ENCODE measurements at places on chromosomes 12 and 14.

GRCh38 chr12:4934407-4935035 is 24.8 kb downstream of the KCNA1 start:
- no peak for DNase-seq

DNA sequence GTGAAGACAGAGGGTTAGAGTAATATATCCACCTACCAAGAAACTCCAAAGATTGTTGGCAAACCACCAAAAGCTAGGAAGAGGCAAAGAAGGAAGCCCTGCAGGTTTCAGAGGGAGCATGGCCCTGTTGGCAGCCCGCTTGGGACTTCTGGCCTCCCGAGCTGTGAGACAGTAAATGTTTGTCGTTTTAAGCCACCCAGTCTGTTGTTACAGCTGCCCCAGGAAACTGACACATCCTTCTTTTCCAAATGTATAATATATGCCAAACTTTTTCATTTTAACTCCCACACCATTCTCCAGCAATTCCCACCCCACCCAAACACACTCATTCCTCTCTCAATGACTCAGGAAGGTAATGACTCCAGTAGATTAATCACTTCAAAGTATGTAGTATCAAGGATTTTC is 74.0 kb downstream of the RPS29 start:
- no peak for DNase-seq

- no peak for DNase-seq
Measured at GRCh38 chr14:71371711-71372396, 464.6 kb downstream of the PCNX1 start.

DNA sequence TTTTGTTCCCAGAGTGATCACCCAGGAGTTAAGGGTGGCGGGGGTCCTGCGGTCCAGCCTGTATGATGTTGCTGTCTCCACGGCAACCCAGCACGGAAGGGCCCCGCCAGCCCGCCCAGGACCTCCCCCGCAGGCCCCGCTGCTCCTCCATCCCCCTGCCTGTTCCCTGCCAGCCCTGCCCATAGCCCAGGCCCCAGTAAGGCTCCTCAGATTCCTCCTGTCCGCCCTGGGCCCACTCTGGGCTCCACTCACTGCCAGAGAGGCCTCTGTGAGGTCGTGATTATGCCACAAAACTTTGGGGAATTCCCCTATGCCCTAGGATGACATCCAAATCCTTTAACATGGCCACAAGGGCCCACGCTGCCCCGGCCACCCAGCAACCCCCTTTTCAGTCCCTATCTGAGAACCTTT is 20.8 kb downstream of the HSP90AA1 start:
- DNase-seq, result no peak

- no peak for DNase-seq
Measured at GRCh38 chr12:130496516-130497120, 158.9 kb downstream of the PIWIL1 start.

GRCh38 chr14:52917735-52918134 is 33.1 kb downstream of the FERMT2 start:
- DNase-seq, result no peak

- no peak for DNase-seq
Measured at GRCh38 chr12:118359541-118359915, 13.2 kb downstream of the TAOK3 start.

- DNase-seq, result no peak
Measured at GRCh38 chr14:76756371-76756750, 4.9 kb upstream of the VASH1 start.

- no peak for DNase-seq
Measured at GRCh38 chr12:18837025-18837424, 99.1 kb downstream of the CAPZA3 start.

DNA sequence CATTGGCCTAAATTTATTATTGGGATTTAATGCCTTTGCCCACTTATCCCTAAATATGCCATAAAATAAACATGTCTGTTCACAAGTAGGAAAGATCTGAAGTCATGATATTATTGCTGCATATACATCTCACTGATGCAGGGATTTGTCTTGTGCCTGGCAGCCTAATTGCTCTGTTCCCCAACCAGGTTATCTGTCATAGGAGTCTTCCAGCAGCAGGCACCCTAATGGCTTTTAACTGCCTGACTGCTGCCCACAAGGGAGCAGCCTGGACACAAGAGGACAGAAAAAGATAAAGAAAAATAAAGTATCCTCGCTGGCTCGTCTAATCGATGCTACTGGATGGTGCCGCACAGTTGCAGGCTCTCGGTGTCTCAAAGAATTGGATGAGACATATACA is 337.6 kb upstream of the FAR2 start:
- DNase-seq, result no peak

DNA sequence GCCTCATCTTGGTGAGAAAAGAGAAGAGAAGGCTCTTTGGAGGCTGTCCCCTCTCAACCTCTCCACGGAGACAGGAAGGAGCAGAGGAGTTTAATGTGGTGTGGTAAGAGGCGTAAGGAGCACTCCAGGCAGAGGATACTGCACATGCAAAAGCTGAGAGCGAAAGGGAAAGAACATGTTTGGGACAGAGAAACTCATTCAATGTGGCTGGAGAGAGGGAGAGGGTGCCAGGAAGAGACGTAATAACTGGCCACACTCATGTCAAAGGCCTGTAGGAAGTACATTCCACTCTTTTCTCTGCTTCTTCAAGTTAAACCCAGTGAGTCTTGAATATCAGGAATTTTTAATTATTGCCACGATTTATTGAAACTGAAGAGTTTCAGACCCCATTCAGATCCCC is 12.0 kb downstream of the VDR start:
- DNase-seq, result no peak

- no peak for DNase-seq
Measured at GRCh38 chr12:49813131-49813530, 15.1 kb downstream of the NCKAP5L start.

DNA sequence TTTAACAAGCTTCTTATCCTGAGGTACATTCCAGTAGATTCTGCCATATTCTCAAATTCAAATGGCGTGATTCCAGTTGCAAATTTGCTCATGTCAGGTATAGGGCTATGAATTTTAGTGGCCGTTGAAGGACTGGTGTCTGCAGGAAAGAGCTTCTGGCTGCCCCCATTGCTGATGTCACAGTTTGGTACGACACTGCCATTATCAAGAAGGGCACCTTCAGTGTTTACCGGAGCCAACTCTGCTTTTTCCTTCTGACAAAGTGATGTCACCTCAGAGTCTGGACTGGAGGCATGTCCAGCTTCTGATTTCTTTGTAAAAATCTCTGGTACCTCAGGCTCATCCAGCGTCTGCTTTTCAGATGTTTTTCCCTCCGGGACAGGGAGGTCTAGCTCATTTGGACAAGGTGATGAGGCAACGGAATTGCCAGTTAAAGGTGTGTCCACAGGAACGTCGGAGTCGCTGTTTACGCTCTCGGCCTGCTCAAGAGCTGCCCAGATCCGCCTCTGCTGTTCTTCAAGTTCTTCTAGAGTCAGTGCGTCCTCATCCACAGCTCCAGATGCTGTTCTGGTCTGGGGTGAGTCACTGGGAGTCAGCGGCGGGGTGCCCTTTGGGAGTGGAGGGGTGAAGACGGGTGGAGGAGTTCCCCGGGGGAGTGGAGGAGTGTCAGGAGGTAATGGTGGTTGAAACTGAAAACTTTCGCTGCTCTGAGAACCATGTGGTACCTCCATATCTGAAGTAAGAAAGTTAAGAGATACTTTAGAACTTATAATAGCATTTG is 27.0 kb downstream of the ZCCHC8 start:
- DNase-seq, result no peak

DNA sequence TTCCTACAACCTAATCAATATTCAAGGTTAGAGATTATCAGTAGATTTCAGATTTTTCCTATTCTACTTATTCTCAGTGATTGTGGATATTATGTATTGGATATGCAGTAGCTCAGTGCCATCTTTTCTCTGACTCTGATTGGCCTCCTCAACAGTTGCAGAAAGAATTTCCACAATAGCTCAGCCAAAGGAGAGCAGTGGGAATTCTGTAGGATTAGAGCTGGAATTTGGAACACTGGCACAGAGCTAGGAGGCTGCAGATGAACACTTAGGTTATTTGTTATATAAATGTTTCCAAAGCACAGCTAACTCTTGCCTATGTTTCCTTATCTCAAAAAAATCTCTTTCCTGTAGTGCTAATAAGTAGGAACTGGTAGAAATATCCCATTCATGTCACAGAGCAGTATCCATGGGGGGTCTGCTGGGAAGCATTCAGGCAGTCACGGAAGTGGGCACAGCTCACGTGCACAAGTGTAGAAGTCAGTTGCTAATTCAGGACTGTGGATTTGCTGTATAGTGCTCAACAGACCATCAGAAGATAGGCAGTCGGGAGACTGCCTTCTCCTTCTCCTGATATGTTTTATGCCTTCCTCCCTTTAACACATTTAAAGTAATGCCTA is 116.2 kb upstream of the TMEM260 start:
- no peak for DNase-seq

DNA sequence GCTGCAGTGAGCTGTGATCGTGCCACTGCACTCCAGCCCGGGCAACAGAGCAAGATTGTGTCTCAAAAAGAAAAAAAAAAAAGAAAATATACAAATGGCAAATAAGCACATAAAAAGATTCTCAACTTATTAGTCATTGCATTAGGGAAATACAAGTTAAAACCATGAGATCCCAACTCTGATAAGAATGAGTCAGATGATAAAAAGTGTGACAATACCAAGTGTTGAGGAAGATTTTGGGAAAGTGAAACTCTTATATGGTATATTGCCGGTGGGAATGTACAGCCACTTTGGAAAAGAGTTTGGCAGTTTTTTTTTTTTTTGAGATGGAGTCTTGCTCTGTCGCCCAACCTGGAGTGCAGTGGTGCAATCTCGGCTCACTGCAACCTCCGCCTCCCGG is 7.6 kb upstream of the PRPF40B start:
- no peak for DNase-seq

GRCh38 chr12:6372403-6373003 is 2.9 kb downstream of the SCNN1A start:
- no peak for DNase-seq

- DNase-seq, result no peak
Measured at GRCh38 chr14:81033698-81034240, 78.3 kb downstream of the TSHR start.

DNA sequence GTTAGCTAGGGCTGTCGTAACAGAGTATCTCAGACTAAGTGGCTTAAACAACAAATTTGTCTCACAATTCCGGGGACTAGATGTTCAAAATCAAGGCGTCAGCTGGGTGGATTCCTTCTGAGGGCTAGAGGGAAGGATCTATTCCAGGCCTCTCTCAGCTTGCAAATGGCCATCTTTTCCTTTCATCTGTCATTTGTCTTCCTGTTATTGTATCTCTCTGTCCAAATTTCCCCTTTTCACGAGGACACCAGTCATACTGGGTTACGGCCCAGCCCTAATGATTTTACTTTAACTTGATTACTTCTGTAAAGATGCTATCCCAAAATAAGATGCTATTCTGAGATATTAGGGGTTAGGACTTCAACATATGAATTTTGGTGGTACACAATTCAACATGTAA is 119.0 kb upstream of the CPSF6 start:
- DNase-seq, result no peak

DNA sequence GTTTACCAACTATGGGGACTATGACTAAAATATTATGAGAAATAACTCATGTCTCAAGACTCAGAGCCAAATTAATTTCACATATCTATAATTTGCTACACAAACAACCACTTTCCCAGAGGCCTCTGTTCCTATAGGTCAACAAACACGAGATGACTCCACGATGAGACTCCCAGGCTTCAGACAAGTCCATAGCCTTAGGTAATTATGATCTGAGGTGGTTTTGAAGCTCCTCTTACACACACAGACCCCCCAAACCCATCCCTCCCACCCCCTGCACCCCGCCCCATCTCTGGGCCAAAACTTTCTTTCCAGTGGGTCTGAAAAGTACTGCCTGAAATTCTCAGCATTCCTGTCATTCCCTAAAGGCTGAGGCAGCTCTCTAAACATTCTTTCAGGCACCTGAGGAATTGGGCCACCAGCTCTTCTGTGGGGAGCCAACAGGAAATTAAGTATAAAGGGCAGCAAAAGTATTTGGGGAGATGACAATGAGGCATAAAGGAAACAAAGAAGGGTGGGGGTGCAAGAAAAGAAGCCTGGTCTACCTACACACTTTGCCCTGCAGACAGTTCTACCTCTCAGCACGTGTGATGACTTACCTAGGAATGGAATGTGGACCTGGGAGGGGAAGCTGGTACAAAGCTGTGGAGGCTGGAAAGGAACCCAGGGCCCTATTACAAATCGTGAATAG is 143.6 kb downstream of the PAWR start:
- DNase-seq, result peak; percentile 29

- no peak for DNase-seq
Measured at GRCh38 chr14:77177702-77178101, 3.9 kb upstream of the TMEM63C start.

GRCh38 chr14:51884086-51884927 is 23.9 kb downstream of the GNG2 start:
- no peak for DNase-seq

- DNase-seq, result no peak
Measured at GRCh38 chr12:71665090-71665463, 976 bp downstream of the THAP2 start.

DNA sequence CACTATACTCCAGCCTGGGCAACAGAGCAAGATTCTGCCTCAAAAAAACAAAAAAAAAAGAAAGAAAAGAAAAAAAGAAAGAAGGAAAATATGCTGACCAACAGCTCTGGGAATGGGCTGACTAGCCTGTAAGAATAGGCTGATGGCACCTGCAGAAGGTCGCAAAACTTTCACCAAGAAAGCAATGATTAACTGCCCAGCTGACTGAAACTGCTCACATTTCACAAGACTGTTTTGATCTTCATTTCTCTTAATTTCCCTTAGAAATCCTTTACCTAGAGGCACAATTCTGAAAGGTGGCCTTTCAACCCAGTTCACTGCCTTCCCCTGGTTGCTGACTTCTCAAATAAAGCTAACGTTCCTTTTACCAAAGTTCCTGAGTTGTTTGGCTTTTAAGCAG is 12.4 kb downstream of the BEST3 start:
- DNase-seq, result no peak

GRCh38 chr14:84375235-84375634 is 1154.7 kb upstream of the FLRT2 start:
- no peak for DNase-seq

DNA sequence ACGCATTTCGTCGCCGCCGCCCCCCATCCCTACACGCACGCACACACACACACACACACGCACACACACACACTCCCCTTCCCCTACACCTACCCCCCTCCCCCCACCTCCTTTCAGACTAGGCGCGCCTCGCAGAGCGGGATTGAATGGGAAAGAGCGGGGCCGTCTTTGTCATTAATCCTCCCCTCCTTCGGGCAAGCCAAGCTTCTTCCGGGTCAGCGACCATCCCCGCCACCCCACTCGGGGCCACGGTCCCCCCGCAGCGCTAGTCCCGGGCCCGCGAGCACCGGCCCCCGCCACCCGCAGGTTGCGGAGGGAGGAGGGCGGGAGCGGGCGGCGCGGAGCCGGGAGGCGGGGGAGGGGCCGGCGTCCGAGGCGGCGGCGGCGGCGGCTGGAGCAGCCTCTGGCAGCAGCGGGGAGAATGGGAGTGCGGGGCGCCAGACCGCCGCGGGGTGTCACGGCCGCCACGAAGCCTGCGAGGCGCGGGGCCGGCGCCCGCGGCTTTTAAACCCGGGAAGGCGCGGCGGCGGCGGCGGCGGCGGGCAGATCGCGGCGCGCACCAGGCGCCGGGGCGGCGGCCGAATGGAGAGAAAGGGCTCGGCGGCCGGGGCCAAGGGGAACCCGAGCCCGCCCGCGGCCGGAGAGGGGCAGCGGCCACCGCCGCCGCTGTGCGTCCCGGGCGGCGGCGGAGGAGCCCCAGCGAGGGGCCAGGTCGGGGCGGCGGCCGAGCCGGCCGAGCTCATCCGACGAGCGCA is at the start of gene TTC9:
Gene TTC9, plus strand, starts transcription at position 369 of the 755 bp plus-strand sequence. Its CDS starts 214 bp downstream, at position 583.
- DNase-seq, result peak; percentile 60

Data from 8988T (cell line).